ENCODE measurements at places on chromosomes 7 and 10. TPM values are rescaled to one million over a fixed set of nuclear protein-coding genes. Genes with fewer than 3 reads are reported as not detected.

- no peaks in the 10 kb centered on the region for H3K27me3 ChIP-seq
- peaks cover 8% of the 10 kb centered on the region for H3K4me1 ChIP-seq
- peak within 1 kb of the TSS; percentile 95 for H3K27ac ChIP-seq
- H3K36me3 ChIP-seq: peaks cover 1% of the 10 kb centered on the region
- peak within 1 kb of the TSS; percentile 83 for H3K4me3 ChIP-seq
Observed at GRCh38 chr10:101031128-101031795, at the start of the genes PDZD7 and SFXN3. Gene PDZD7 (minus strand): TSS chr10:101031129. CDS start chr10:101030219, 910 bp downstream. Gene SFXN3 (plus strand): TSS chr10:101031234. CDS start chr10:101034695, 3,461 bp downstream.

- H3K27ac ChIP-seq: no peak overlapping the region
- H3K36me3 ChIP-seq: peaks cover 3% of the 10 kb centered on the region
- H3K4me3 ChIP-seq: no peak overlapping the region
- H3K27me3 ChIP-seq: no peaks in the 10 kb centered on the region
- no peak for DNase-seq
Observed at GRCh38 chr10:21894648-21895342, 108.7 kb downstream of the DNAJC1 start.

DNA sequence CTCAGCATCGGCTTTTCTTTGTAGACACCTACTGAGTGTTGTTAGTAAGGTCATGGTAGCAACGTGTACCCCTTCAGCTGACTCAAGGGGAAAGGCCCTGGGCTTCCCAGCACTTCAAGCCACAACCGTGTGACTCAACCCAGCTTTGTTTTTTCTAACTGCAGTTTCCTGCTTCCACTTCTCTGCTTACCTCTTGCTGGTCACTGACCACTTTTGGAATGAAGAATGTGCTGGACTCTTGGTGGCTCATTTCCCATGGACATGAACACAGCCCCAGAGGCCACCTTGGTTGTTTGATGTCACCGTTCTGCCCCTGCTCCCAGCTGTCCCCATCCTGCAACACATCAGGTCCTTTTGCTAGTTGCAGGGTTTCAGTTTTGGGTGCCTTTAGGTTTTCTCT lies 69.5 kb upstream of the ZNF438 start:
- no peaks in the 10 kb centered on the region for H3K27me3 ChIP-seq
- DNase-seq: peak; percentile 80
- H3K4me1 ChIP-seq: peaks cover 33% of the 10 kb centered on the region
- no peaks in the 10 kb centered on the region for H3K36me3 ChIP-seq
- peak overlapping the region; percentile 85 for H3K27ac ChIP-seq

GRCh38 chr7:148156233-148156632 lies 434.3 kb upstream of the C7orf33 start:
- H3K36me3 ChIP-seq: no peaks in the 10 kb centered on the region
- DNase-seq: no peak
- H3K4me1 ChIP-seq: no peaks in the 10 kb centered on the region
- 0 out of 2 replicates have a peak, but pooled peaks cover 14% of the 10 kb centered on the region for H3K27me3 ChIP-seq

The NUTM2D gene
- total RNA-seq: not detected

DNA sequence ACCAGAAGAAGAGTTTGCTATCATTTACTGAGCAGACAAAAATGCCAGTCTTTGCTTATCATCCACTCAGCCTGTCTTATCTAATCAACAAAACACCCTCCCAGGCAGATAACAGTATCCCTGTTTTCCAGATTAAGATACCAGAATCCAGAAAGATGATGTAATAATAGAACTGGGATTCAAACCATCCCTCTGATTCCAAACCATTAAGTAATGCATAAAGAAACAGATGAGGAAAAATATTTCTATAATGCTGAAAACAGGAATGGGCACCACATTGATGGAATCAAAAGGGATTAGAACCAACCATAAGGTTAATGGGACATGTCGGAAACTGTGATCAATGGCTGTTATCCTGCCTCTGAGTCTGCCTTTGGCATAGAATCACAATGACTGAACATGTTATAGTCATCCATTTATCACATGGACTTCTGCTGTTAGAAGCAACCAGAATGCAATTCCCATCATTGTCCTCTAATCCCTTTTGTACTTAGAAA lies 92.1 kb upstream of the RSU1 start:
- H3K27ac ChIP-seq: no peak overlapping the region
- H3K4me3 ChIP-seq: no peak overlapping the region

The CALML3 gene
- total RNA-seq: not detected

The CACNB2 gene
- 0.07 TPM for total RNA-seq

GRCh38 chr10:100828738-100829096 lies 83.3 kb downstream of the PAX2 start:
- peaks cover 42% of the 10 kb centered on the region for H3K27me3 ChIP-seq
- H3K27ac ChIP-seq: no peak overlapping the region
- no peak for DNase-seq
- H3K4me1 ChIP-seq: peaks cover 8% of the 10 kb centered on the region
- H3K4me3 ChIP-seq: peak overlapping the region; percentile 65
- no peaks in the 10 kb centered on the region for H3K36me3 ChIP-seq

GRCh38 chr7:127912901-127913300 lies 118.3 kb downstream of the LRRC4 start:
- H3K27ac ChIP-seq: no peak overlapping the region
- no peak for DNase-seq
- H3K36me3 ChIP-seq: no peaks in the 10 kb centered on the region
- no peaks in the 10 kb centered on the region for H3K27me3 ChIP-seq
- H3K4me3 ChIP-seq: no peak overlapping the region

The SYT15B gene
- 0.06 TPM for total RNA-seq

DNA sequence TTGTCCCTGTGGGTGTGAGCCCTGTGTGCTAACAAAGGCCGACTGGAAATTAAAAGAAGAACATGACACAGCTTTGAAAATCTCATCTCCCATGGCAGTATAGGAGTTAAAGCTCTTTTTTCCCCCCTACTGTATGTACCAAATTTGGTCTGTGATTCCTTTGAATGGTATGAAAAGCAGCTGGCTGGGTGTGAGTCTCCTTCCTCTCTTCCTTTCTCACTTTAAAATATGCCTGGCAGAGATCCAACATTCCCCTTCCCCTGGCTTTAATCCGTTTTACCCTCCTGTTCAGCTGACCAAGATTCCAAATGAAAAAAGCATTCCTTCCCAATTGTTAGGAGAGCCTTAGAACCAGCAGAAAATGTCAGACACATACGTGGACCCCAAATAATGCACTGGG lies 225.0 kb upstream of the CELF2 start:
- H3K4me3 ChIP-seq: no peak overlapping the region
- no peaks in the 10 kb centered on the region for H3K36me3 ChIP-seq
- H3K27me3 ChIP-seq: no peaks in the 10 kb centered on the region
- H3K27ac ChIP-seq: 0 out of 2 replicates have a peak overlapping the region, but pooled peaks have one; percentile 26
- peak; percentile 58 for DNase-seq

DNA sequence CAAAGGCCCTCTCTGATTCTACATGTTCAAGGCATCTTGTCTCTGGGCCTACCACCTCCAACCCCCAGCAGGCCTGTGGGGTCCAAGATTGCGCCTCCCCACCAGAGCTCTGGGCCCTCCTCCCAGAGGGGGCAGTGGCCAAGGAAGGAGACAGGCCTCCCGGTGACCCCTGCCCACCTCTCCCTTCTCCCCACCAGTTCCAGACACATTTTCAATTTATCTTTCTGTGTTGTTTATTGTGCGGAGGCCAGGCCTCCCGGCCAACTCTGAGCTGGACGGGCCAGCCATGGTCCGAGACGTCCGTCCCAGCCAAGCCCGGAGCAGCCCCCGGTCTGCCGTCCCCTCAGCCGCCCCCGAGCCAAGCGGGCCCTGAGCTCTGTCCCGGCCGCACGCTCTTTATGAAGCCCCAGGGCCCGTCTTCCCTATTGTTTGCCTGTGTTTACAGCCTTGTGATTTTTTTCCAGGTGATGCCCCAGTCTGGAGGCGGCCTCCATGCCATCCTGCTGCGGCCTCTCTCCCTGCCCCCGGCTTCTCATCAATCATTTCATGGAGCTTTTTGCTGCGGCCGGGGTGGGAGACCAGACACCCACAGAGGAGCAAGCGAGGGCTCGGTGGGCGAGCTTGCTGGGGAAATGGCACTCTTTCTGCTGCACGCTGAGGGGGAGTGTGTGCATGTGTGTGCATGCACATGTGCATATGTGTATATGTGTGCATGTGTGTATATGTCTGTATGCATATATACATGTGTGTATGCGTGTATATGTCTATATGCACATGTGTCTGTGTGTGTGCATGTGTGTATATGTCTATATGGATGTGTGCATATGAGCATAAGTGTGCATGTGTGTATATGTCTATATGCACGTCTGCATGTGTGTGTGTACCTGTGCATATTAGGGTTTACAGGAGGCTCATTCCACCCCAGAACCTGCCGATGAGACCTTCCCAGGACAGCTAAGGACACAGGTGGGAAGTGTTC lies 52.7 kb upstream of the ELN start:
- no peaks in the 10 kb centered on the region for H3K36me3 ChIP-seq
- no peak overlapping the region for H3K27ac ChIP-seq
- no peak for DNase-seq
- no peak overlapping the region for H3K4me3 ChIP-seq

DNA sequence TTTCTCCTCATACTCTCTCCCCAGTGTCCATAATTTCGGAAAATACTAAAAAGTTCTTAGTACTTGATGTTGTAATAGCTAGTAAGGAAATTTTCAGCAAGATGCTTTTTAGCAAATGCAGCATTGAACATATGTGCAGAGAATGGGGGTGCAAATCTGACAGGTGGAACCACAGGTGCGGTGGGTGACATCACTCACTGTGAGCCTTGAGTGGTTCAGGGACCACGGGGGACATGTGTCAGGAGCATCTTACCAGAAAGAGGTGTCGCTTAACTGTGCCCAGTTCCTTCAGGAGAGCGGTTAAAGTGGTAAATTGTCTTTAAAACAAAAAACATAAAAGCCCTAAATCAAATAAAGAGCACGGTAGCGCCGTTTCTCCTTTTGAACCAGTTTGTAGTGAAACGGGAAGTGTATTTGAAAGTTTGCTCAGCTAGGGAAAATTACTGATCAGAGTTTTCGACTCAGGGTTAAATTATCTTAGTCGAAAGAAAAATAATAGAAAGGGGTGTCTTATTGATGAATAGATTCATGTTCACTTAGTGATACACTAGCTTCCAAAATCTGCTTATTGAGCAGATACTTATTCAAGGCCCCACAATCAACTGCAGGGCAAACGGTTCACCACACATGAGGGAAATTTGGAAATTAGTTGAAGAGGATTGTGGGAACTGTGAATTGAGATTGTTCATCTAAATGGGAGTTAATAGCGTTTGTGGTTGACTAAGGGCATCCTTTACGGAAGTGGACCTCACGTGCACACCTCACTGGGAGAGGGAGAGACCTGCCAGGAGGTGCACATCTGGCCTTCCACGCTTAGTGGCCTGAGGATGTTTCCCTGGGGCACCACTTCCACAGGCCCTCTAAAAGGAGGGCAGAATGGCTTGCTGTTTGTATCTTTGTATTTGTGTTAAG lies 12.7 kb downstream of the CUL1 start:
- no peak for DNase-seq
- H3K36me3 ChIP-seq: 0 out of 2 replicates have a peak, but pooled peaks cover 5% of the 10 kb centered on the region
- H3K4me3 ChIP-seq: no peak overlapping the region
- no peaks in the 10 kb centered on the region for H3K27me3 ChIP-seq
- no peak overlapping the region for H3K27ac ChIP-seq

DNA sequence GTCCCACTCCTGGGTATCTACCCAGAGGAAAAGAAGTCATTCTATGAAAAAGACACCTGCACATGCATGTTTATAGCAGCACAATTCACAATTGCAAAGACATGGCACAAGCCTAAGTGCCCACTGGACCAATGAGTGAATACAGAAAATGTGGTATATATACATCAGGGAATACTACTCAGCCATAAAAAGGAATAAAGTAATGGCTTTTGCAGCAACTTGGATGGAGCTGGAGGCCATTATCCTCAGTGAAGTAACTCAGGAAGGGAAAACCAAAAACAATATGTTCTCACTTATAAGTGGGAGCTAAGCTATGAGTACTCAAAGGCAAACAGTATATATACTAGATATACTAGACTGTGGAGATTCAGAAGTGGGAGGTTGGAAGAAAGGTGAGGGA lies 53.7 kb downstream of the VKORC1L1 start:
- no peak overlapping the region for H3K4me3 ChIP-seq
- DNase-seq: no peak
- H3K27me3 ChIP-seq: no peaks in the 10 kb centered on the region
- H3K4me1 ChIP-seq: no peaks in the 10 kb centered on the region

The SPDYE2 gene
- not detected for total RNA-seq

The ZMIZ1 gene
- total RNA-seq: 84.2 TPM

The PLEKHS1 gene
- not detected for total RNA-seq

- H3K4me3 ChIP-seq: no peak overlapping the region
- no peak overlapping the region for H3K27ac ChIP-seq
- H3K27me3 ChIP-seq: no peaks in the 10 kb centered on the region
- H3K4me1 ChIP-seq: no peaks in the 10 kb centered on the region
- H3K36me3 ChIP-seq: no peaks in the 10 kb centered on the region
Observed at GRCh38 chr10:5971315-5971832, 6.0 kb downstream of the IL15RA start.

GRCh38 chr7:19404912-19405329 lies 259.7 kb upstream of the FERD3L start:
- H3K27me3 ChIP-seq: no peaks in the 10 kb centered on the region
- H3K27ac ChIP-seq: peak overlapping the region; percentile 72
- H3K4me3 ChIP-seq: peak overlapping the region; percentile 31
- peaks cover 34% of the 10 kb centered on the region for H3K4me1 ChIP-seq

- no peak overlapping the region for H3K4me3 ChIP-seq
- no peak for DNase-seq
- H3K36me3 ChIP-seq: no peaks in the 10 kb centered on the region
- peaks cover 88% of the 10 kb centered on the region for H3K27me3 ChIP-seq
- H3K4me1 ChIP-seq: no peaks in the 10 kb centered on the region
- H3K27ac ChIP-seq: no peak overlapping the region
Observed at GRCh38 chr10:117532451-117533107, 10.0 kb upstream of the EMX2 start.

Data from PC-3 (cell line).